ENCODE measurements at places on chromosomes 2 and 18.

DNA sequence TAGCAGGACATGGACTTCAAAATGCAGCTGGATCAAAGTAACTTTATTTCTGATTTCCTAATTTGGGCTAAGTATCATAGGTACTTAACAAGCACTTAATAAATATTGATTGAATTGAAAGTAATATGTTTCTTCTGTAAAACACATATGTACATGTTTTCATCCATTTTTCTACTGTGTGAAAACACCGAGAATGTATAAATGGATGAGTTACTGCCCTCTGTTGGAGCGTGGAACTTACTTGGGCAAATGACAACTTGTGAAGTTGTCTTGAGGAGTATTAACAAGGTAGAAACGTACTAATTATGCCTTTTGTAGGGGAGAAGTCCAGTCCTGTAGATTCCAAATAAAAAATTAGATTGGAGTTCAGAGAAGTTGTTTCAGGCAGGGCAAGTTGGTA is 87.2 kb downstream of the PHLPP1 start:
- no peak for DNase-seq

- DNase-seq: no peak
Observed at GRCh38 chr18:24942144-24942543, 409.8 kb downstream of the ZNF521 start.

GRCh38 chr18:32420084-32420750 is 50.5 kb downstream of the GAREM1 start:
- DNase-seq: no peak

GRCh38 chr2:203427061-203427460 is 98.9 kb downstream of the ABI2 start:
- DNase-seq: no peak

DNA sequence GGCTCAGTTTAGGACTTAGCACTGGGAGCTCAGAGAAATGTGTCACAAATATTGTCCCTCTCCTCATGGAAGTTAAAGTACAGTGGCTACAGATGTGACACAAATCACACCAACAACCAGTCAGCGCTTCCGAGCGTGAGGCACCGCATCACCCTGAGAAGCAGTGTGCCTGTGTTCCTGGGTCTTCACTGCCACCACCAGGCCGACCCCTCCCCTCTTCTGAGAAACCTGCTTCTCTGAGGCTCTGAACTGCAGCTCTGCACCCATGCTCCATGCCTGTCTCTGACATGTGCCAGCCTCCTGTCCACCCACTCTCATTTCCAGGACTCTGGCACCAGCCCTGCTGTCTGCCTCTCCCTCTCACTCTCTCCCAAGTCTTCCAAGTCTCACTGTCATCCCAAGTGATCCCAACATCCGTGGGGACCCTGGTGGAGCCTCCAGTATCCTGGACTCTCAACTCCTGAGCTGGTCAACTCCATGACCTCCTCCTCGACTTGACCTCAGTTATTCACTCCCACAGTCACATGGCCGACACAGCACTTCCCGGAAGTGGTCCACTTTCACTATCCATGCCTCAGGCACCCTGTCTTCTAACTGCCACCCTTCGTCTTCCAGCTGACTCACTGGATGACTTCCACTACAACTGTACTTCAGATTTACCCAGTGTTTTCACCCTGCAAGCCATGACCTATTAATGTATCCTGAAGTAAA is 73.5 kb downstream of the FBXO15 start:
- DNase-seq: no peak

- no peak for DNase-seq
Observed at GRCh38 chr2:153005071-153005730, 286.8 kb downstream of the ARL6IP6 start.

DNA sequence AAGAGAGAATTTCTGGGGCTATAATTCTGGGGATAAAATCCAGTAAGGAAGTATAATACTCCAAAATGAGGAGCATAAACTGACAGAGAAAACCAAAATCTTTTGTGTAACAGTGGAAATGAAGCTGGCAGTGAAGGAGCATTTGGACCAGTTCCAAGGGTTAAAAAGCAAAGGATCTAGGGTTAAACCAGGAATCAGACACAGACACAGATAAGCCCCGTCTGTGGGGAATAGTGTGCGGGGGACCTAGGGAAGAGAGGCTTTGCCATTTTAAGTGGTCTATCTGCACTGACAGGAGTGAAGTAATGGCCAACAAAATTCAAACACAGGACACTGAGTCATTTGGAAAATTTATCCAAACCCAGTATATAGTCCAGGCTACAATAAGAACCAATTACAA is 23.4 kb downstream of the SAP130 start:
- DNase-seq: no peak

- DNase-seq: peak; percentile 54
Observed at GRCh38 chr2:102301867-102302362, 9.4 kb upstream of the IL1RL1 start.

- DNase-seq: no peak
Observed at GRCh38 chr18:63144748-63145147, 174.8 kb downstream of the BCL2 start.

DNA sequence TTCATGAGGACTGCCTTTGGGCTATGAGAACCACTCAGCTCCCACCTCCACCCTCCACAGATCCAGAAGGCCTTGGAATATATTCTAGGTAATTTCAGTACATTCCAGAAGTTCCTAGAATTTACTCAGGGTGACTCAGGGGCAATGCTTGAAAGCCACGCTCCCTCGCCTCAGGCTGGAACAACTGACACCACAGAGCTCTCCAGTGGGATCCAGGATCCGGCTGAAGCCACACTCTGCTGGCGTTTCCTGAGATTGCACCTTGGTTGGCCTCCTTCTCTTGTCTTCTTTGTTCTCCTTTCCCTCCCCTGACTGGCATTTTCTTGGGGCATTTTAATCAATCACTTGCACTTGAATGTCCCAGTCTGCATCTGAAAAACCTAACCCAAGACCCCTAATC is 92.6 kb upstream of the KCNE4 start:
- no peak for DNase-seq

DNA sequence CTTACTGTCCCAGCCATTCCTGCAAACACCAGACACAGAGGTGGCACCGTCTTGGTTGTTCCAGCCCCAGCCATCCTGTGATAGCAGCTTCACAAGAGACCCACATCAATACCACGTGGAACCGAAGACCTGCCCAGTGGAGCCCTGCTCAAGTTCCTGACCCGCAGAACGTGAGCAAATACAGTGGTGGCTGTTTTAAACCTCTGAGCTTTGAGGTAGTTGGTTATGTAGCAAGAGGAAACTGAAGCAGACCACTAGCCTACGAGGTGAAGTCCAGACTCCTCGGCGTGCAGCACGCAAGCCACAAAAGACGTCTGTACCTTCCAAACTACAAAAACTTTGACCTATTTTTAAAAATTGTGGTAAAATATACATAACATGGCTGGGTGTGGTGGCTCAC is 96.1 kb upstream of the ODC1 start:
- DNase-seq: peak; percentile 27

DNA sequence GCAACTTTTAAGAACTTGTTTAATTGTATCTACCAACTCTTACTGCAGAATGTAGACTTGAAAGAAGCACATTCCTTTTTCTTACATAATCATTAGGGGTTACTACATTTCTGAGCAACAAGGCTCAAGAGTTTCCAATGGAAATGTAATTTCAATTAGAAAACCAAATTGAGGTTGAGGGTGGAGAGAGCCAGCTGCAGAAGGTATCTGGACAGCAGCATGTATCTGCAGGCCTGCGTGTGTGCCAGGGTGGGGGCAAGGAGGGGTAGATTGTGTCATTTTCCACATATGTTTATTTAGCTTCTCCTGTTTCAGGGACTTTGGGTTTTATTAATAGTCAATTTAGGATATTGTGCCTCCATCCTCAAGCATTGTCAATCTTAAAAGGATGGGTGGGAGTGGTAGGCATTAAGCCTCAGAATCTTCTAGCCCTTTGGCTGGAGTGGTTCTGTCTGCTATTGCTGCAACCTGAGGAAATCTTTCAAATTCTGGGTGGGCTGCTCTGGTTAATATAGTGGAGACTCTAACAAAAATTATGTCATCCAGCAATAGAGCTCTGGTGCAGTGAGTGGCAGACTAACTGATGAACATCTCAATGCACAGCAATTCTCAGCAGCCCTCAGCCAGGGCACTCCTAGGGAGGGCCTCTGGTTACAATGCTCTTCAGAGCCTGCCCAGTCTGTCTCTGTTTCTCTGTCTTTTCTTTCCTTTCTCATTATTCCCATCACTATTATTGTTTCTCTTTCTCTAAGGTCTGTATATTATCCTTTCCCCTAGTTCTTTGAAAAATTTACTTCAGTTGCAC is 151.4 kb downstream of the RPIA start:
- no peak for DNase-seq

DNA sequence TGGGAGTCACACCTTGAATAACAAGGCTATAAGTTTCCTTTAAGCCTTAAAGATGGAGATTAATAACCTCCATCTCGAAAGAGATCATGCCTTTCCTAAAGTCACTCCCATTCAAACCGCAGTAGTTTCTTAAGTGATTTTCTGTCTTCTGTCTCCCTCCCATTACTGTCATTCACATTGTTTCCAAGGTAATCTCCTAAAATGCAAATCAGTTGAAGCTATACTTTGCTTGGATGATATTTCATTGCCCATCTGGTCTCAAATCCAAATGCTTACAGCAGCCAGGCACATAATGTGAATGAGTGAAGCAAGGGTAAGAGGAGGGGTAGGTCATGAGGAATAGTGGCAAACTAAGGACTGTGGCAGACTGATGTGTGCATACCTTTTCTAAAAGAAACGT is 116.4 kb downstream of the CCDC141 start:
- DNase-seq: no peak

DNA sequence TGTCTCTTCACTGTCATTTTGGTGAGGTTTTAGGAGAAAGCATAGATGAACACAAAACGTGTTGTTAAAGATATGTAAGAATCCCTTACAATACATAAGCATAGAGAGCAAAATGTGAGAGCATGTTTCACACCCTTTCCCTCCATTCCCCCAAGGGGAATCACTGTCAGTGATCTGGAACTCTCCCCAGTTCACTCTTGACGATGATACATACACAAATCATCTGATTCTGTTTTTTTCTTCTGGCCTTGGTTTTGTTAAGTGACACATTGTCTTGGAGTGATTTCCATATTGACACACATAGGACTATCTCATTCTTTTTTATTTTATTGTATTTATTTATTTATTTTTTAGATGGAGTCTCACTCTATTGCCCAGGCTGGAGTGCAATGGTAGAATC is 53.7 kb upstream of the TANC1 start:
- no peak for DNase-seq

- DNase-seq: no peak
Observed at GRCh38 chr2:239289545-239289944, 111.3 kb downstream of the HDAC4 start.

- no peak for DNase-seq
Observed at GRCh38 chr2:25710750-25711149, 37.4 kb upstream of the DTNB start.

DNA sequence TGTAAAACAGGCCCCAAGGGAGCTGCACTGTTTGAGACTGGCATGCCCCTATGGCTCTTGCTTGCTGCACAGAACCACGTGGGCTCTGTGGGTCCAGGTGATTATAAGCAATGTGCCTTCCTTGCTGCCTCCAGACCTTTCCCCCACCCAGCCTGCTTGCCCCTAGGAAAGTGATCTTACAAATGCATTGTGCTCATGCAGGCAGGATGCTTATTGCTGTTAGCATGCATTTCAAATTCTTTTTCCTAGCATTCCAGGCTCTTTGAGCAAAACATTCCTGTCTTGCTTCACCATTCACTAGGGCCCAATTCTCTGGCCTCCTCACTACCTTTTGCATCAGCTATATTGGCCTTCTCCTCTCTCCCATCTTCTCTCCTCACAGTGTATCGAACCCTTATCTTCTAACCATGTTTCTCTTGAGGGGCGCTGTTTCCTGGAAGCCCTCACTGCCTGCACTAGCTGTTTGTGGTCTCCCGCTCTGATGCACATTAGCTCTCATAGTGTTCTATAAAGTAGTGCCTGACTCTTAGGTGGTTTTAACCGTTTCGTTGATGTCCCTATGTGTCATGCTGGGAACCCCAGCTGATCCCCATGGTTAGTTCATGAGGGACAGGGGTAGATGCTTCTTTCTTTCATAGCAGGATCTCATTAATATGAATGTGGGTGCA is 152.9 kb upstream of the EPAS1 start:
- peak; percentile 22 for DNase-seq

- DNase-seq: no peak
Observed at GRCh38 chr18:65659912-65660311, 90.9 kb upstream of the CDH7 start.

DNA sequence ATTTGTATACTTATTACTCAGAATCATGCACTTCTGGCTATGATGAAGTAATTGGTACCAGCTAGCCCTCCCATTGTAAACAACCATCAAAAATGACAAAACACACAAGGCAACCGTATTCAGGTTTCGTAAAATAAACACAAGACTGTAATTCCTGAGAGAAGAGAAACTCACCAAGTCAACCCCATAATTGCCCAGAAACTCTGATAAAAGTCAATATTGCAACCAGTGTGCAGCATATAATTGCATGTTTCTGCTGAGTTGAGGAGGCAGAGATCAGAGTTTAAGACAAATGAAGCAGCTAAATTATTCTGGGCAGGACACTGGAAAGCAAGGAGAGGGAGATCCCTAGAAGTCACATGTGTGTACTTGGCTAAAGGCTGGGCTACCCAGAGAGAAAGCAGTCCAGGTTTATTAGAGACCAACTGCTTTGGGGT is 90.3 kb downstream of the ROCK2 start:
- DNase-seq: no peak

Measured in activated naive CD8-positive, alpha-beta T cell treated with anti-CD3 and anti-CD28 coated beads, Interleukin-2, amount 50 U/mL, for 24 hours (primary cell).